ENCODE measurements at places on chromosomes 12 and 14. TPM values are rescaled to one million over a fixed set of nuclear protein-coding genes. Genes with fewer than 3 reads are reported as not detected.

DNA sequence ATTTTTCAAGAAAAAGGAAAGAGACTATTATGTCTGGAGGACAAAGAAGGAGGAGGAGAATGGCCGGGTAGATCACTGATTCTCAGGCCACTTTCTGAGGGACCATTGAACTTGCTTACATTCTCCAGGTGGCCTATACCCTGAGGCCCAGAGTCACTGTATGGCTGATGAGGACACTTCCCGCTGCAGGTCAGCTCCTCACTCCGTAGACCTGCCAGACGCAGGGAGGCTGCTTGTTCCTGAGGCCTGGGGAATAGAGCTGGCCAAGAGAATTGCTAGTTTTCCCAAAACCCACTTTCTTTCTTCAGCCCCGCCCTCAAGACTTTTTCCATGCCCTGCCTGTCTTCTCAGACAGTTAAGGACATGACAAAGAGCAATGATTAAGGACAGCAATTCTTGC, 510.5 kb upstream of the TBX3 start:
- DNase-seq = no peak

USP44 gene
- total RNA-seq = 8.0 TPM

DNA sequence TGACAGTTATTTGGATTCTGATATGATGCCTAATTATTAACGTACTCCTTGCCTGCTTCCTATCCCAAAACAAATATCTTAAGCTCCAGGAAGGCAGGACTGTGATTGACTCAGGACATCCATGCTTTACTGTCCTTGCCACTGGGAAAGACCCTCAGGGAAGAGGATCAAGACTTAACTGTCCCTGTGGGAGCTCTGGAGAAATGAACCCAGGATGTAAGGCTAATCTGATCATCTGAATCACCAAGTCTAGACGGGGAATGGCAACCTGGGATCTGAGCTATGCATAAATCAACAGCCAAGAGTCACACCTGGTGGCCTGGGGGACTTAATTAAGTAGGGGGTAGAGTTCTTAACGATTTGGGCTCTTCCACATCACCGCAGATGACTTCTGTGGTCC, 153.2 kb upstream of the BCL2L14 start:
- DNase-seq = no peak

SIRT4 gene
- 0.76 TPM for total RNA-seq

LUM gene
- 206 TPM for total RNA-seq

DNA sequence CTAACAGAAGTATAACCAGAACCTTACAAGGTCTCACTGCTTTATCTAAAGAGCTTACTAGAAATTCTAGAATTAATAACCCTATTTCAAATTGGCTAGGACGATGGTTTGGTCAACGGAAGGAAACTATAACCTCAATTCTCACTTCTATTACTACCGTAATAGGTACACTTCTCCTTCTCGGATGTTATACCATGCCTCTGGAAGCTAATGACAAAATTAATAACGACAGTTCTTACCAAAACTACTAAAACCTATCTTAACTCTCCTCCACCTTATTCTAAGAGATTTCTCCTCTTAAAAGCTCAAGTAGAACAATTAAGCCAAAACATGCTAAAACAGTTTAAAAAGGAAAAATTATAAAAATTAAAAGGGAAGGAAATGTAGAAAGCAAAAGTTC, 23.7 kb upstream of the UBC start:
- no peak for DNase-seq

- peak; percentile 81 for DNase-seq
These were observed 1.3 kb upstream of the CD63 start for GRCh38 chr12:55729819-55730818.

STAT2 gene
- total RNA-seq = 195 TPM

GRCh38 chr12:15240898-15241297, 19.7 kb upstream of the RERG start:
- no peak for DNase-seq

DNA sequence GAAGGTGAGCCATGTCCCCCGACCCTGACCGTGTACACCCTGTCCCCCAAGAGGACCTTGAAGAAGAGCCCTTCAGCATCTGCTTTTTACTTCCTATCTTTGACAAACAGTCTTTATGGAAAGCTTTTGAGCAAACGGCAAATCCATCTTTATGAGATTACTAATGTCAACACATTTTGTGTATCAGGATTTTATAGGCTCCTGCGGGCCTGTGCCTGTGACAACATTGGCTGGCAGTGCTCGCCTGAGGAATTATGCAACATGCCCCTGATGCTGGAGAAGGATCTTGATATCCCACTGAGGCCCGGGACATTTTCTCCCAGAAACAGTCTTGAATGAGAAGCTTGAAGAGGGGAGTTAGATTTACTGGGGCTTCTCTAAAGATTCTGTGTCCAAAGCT, 416.5 kb downstream of the NRXN3 start:
- no peak for DNase-seq

GRCh38 chr12:94686834-94687628, 36.7 kb upstream of the TMCC3 start:
- DNase-seq = no peak

GRCh38 chr12:109489955-109490565, 12.6 kb downstream of the UBE3B start:
- no peak for DNase-seq

DNA sequence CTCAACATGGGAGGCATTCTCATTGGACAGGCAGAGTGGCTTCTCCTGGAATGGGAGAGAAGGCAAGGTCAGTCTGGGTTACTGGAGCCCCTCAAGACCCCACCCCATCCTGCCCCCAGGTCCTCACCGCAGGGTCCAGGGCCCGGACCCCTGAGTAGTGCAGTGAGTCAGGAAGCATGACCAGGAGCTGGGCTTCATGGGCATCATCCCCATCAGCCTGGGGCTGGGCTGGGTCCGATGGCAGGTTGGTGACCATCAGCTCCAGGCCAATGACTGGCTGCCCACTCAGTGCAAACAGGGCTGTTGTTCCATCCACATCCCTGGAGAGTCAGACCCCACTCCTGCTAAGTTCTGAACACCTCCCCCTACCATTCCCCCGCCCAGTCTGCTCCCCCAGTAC, 13.1 kb downstream of the ITGA7 start:
- peak; percentile 33 for DNase-seq

- peak; percentile 80 for DNase-seq
These were observed 164.6 kb upstream of the PARP11 start for GRCh38 chr12:4037747-4038312.

ARHGEF25 gene
- total RNA-seq = 61.3 TPM

DNA sequence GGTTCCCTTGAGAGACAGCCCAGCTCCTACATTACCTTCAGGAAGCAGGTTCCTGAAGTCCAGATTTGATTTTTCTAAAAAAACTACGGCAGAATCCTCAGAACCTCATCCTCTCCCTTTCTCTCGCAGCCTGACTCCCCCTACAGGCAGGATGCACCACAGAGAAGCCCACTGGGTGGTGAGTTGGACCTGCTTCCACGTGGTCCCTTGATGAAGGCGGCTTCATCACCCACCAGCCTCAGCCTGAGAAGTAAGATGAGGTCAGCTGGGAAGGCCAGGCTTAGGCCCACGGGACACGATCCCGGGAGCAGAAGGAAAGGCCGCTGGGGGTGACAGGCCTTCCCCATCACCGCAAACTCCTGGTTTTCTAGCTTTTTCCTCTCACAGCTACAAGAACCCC, 83.0 kb downstream of the ACTN1 start:
- no peak for DNase-seq

PTCSC3 gene
- not detected for total RNA-seq

STAC3 gene
- 1.9 TPM for total RNA-seq

DNA sequence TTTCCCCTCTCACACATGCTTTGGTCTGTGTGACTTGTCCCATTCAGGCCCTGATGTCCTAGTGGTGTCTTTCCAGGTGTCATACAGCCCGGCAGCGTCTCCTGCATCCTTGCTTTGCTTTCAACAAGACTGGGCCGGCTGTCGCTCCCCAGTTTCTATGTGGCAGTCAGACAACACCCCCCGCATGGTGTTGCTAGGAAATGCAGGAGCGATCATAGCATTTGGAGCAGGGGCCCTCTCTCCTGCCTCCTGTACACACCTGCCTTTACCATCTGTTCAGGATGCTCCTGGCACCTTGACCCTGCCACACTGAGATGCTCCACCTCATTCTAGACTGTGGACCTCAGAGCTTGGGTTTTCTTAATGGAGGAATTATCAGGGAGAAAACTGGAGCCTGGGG, 29.5 kb downstream of the CACNA1C start:
- no peak for DNase-seq

GRCh38 chr12:24500831-24501230, 448.1 kb downstream of the BCAT1 start:
- DNase-seq = no peak

KCNJ8 gene
- total RNA-seq = 10.8 TPM

DNA sequence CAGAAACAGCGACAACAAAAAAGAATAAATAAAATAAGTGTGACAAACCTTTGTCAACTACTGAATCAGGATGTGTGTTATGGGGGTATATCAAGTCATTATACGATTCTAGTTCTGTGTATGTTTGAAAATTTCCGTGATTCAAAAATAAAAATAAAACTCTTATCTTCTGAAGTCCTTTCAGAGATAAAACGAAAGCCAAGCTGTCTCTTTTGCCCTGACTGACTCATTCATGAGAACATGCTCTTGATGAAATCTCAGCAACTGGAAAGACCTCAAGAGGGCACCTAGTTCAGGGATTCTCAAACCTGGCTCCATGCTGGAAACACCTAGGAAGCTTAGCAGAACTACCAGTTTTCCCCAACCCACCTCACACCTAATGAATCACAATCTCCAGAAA, 9.2 kb downstream of the FOXN3 start:
- peak; percentile 8 for DNase-seq

DNA sequence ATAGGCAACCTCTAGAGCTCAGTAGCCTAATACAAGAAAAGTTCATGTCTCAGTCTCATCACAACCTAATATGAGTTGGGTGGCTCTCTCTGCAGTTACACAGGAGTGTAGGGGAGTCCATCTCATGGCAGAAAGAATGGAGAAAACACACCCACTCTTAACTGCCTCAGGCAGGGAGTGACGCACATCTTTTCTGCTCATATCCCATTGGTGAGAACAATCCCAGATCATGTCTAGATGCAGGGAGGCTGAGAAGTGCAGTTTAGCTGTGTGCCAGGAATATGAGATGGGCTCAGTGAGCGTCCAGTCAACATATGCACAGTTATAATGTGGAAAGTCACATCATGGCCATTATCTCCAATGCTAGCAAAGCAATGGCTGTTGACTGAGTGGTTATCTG, 59.3 kb upstream of the KCNA5 start:
- DNase-seq = no peak

DNA sequence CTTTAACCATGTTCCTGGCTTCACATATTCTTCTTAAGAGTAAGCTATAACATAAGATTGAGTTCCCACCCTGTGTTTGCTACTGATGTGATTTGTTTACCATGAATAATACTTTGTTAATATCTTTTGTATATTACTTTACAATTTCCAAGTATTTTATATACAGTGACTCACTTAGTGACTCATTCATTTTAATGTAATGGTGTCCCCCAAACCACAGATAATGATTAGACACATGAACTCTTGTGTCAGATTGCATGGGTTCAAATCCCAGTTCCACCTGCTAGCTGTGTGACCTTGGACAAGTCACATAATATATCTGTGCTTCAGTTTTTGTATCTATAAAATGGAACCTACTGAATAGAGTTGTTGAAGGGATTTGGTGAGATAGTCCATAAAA, 76.1 kb downstream of the MYF5 start:
- DNase-seq = no peak

Data from sciatic nerve (tissue), 2 donors.